ENCODE measurements at places on chromosomes 5 and 9. TPM values are rescaled to one million over a fixed set of nuclear protein-coding genes. Genes with fewer than 3 reads are reported as not detected.

RAD23B gene
- total RNA-seq, result 156 TPM

FST gene
- total RNA-seq, result 759 TPM

ZNF879 gene
- 7.1 TPM for total RNA-seq

PRR7 gene
- 2.1 TPM for total RNA-seq

FBN2 gene
- 80.1 TPM for total RNA-seq

ARSB gene
- total RNA-seq, result 10.1 TPM

BRINP1 gene
- 0.33 TPM for total RNA-seq

- no peaks in the 10 kb centered on the region for H3K27me3 ChIP-seq
- H3K4me1 ChIP-seq, result no peaks in the 10 kb centered on the region
- no peak overlapping the region for H3K4me3 ChIP-seq
- H3K36me3 ChIP-seq, result no peaks in the 10 kb centered on the region
- no peak overlapping the region for H3K27ac ChIP-seq
Observed at GRCh38 chr5:167478188-167478587, 813.3 kb upstream of the WWC1 start.

- H3K4me3 ChIP-seq, result no peak overlapping the region
- H3K36me3 ChIP-seq, result no peaks in the 10 kb centered on the region
- no peak for DNase-seq
- peaks cover 4% of the 10 kb centered on the region for H3K27me3 ChIP-seq
- no peaks in the 10 kb centered on the region for H3K4me1 ChIP-seq
Observed at GRCh38 chr5:151595411-151595826, 4.3 kb upstream of the FAT2 start.

- DNase-seq, result no peak
- no peak overlapping the region for H3K27ac ChIP-seq
- no peaks in the 10 kb centered on the region for H3K36me3 ChIP-seq
- peaks cover 3% of the 10 kb centered on the region for H3K4me1 ChIP-seq
- no peak overlapping the region for H3K4me3 ChIP-seq
Observed at GRCh38 chr9:113548221-113549041, 84.9 kb downstream of the RGS3 start.

DNA sequence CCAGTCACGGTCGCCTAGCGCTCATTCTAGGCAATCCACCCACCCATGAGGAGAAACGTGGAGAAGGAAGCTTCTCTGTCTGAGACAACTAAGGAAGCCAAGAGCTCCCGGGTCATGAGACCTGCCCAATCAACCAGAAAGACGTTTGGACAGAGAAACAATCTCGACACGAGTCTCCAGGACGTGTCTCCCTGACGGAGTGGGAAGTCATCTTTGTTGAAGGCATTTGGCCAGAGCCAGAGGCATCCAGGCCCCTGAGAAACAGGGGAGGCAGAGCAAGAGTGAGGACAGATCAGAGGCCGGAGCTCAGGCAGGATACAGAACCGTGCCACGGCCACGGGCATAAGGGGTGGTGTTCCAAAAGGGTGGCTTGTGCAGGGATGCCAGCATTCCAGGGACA is 479.0 kb downstream of the SPATA31A7 start:
- H3K36me3 ChIP-seq, result no peaks in the 10 kb centered on the region
- H3K4me3 ChIP-seq, result no peak overlapping the region
- no peaks in the 10 kb centered on the region for H3K27me3 ChIP-seq
- no peaks in the 10 kb centered on the region for H3K4me1 ChIP-seq

DNA sequence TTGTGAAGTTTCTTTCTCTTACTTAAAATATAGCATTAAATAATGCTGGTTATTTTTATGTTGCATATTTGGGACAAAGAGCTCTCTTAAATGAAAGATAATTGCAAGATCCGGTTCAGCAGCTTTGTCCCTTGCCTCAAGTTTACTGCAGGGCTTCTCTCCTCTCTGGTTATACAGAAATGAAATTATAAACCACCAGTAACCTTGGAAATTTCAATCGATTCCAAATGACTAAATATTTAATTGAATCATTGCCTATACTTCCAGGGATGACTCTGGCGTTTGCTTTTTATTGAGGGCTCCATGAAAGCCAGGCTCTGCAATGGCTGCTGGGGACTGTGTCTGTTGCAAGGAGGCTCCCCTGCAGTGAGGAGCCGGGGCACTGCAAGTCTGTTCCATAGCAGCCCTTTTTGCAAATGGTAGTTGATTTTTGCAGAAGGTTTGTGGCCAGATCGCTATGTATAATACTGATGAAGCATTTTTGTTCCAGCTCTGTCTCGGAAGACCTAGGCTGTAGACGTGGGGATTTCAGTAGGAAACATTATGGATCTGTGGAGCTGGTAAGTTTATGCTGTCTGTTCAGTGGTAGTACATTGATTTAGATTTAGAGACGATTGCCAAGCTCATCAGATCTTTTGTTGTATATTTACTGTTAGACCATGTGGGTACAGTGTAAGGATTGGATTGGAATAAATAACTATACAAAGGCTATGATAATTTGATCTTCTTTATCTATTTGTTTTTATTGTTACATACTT is at the start of gene GARNL3:
Gene GARNL3, plus strand, starts transcription at position 313 of the 758 bp plus-strand sequence. Its CDS starts 104 bp downstream, at position 417.
- H3K4me3 ChIP-seq, result no peak within 1 kb of the TSS
- H3K27me3 ChIP-seq, result no peaks in the 10 kb centered on the region

DNA sequence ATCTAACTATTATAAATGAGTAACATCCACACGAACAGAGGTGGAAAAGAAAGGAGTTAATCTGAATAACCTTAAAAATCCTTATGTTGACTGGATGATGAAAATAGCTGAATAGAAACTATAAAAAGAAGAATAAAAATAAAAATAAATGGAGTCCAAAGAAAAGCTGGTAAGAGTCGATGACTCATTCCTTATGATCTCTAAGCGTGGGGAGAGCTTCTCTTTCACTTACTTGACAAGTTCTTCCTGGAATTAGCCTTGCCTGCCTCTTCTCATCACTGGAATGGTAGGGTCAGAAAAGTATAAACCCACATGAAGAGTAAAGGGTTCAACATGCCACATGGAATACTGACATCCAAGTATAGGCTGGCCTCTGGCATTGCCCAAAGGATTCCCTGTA is 477.0 kb upstream of the RGMB start:
- H3K4me3 ChIP-seq, result no peak overlapping the region
- H3K27me3 ChIP-seq, result no peaks in the 10 kb centered on the region
- DNase-seq, result peak; percentile 65

DNA sequence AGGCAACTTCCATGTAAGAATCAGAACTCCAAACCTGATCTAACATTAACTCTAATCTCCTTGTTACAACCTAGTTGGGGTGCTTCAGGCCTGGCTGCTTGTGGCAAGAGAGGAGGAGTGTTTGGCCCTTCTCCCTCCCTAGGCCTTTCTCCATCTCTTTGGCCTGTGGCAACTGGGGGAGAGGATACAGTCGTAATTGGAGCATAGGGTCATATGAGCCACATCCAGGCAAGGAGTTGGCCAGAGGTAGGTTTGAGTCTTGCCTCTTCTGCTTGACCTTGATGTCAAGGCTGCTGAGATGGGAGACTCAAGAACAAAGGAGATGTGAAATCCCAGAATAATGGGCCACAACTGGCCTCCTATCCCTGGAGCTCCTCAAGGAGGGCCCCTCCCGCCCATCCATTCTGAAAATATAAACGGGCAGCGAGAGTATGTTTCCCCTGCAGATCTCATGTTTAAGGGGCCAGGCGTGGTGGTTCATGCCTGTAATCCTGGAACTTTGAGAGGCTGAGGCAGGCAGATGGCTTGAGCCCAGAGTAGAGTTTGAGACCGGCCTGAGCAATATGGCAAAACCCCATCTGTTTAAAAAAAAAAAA is 59.3 kb upstream of the ANGPTL2 start:
- H3K27me3 ChIP-seq, result no peaks in the 10 kb centered on the region
- no peak overlapping the region for H3K27ac ChIP-seq
- peaks cover 32% of the 10 kb centered on the region for H3K4me1 ChIP-seq

GRCh38 chr9:116605904-116606341 is 81.2 kb upstream of the TRIM32 start:
- no peak for DNase-seq
- H3K27ac ChIP-seq, result no peak overlapping the region
- no peak overlapping the region for H3K4me3 ChIP-seq
- no peaks in the 10 kb centered on the region for H3K27me3 ChIP-seq
- no peaks in the 10 kb centered on the region for H3K4me1 ChIP-seq

GRCh38 chr9:96241391-96241809 is 60.6 kb downstream of the HSD17B3 start:
- H3K27me3 ChIP-seq, result peaks cover 3% of the 10 kb centered on the region
- no peaks in the 10 kb centered on the region for H3K4me1 ChIP-seq
- H3K27ac ChIP-seq, result no peak overlapping the region
- DNase-seq, result no peak

GRCh38 chr9:87796196-87796595 is 70.3 kb downstream of the CTSL start:
- peaks cover 7% of the 10 kb centered on the region for H3K4me1 ChIP-seq
- no peak overlapping the region for H3K4me3 ChIP-seq
- H3K27ac ChIP-seq, result no peak overlapping the region
- H3K36me3 ChIP-seq, result no peaks in the 10 kb centered on the region
- DNase-seq, result no peak

DNA sequence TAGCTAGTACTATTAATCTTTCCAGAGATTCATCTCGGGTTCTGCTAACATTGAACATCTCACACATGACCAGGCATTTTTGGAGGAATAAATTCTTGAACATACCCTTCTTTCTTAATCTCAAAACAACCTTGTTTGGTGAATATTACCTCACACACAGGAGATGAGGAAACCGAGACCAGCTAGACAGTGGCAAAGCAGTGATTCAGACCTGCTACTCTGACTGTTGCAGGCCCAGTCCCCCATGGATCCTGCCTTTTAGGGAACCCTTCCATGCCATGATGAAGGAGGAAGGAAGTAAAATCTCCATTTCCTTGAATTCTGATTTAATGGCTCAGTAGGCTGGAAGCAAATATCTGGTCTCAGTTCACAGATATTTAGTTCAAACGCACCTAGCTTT is 2.6 kb downstream of the PCSK5 start:
- no peaks in the 10 kb centered on the region for H3K36me3 ChIP-seq
- H3K4me1 ChIP-seq, result peaks cover 3% of the 10 kb centered on the region
- H3K27me3 ChIP-seq, result peaks cover 7% of the 10 kb centered on the region
- H3K4me3 ChIP-seq, result no peak overlapping the region

DNA sequence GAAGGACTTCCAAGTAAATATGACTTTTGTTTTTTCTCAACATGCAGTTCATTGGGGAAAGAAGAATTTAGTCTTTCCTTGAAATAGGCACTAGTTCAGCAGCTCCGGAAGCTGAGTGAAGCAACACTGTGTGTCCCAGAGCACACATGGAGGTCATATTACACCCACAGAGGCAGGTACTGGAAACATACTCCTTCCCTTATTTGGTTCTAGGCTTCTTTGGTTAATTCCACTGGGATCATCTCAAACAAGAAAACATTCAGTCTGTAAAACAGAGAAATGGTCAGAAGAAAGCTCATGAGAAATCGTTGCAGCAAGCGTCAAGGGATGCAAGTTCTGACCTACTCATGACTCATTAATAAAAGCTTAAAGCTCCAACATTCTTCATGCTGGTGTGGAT is 175.1 kb upstream of the PCSK5 start:
- H3K4me1 ChIP-seq, result no peaks in the 10 kb centered on the region
- H3K4me3 ChIP-seq, result no peak overlapping the region
- no peaks in the 10 kb centered on the region for H3K27me3 ChIP-seq
- H3K36me3 ChIP-seq, result no peaks in the 10 kb centered on the region
- H3K27ac ChIP-seq, result no peak overlapping the region

DNA sequence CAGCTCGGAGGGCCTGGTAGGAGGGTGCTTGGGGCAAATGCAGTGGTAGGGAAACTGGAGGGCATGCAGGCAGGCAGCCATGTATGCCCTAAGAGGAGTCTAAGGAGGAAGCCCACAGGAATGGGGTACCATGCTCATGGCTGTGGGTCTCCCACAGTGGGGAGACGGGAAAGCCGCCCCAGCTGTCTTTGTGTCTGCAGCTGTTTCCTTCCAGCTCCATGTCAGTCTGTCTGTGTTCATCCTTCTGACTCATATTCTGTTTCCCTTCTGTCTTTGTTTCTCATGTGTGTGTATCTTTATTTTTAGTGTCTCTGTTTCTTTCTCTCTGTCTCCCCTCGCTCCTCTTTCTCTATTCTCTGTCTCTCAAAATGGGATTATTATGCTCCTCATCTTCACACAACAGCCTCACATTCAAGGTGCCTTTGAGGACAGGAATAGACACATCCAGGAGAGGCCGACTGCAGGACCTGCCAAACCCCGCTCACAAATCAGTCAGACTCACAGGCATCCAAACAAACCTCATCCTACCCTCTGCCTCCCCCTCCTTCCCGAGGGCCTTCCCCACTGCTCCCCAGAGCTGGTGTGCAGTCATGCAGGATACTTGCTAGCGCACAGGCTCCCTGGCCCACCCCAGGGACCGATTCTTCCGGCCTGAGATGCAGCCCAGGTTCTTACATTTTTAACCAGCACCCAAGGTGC is 68.4 kb upstream of the RARS1 start:
- H3K36me3 ChIP-seq, result no peaks in the 10 kb centered on the region
- H3K27ac ChIP-seq, result no peak overlapping the region
- H3K4me3 ChIP-seq, result no peak overlapping the region

- no peak for DNase-seq
- no peak overlapping the region for H3K27ac ChIP-seq
- no peaks in the 10 kb centered on the region for H3K4me1 ChIP-seq
- H3K4me3 ChIP-seq, result no peak overlapping the region
- no peaks in the 10 kb centered on the region for H3K36me3 ChIP-seq
Observed at GRCh38 chr5:5199495-5199894, 59.4 kb downstream of the ADAMTS16 start.

DNA sequence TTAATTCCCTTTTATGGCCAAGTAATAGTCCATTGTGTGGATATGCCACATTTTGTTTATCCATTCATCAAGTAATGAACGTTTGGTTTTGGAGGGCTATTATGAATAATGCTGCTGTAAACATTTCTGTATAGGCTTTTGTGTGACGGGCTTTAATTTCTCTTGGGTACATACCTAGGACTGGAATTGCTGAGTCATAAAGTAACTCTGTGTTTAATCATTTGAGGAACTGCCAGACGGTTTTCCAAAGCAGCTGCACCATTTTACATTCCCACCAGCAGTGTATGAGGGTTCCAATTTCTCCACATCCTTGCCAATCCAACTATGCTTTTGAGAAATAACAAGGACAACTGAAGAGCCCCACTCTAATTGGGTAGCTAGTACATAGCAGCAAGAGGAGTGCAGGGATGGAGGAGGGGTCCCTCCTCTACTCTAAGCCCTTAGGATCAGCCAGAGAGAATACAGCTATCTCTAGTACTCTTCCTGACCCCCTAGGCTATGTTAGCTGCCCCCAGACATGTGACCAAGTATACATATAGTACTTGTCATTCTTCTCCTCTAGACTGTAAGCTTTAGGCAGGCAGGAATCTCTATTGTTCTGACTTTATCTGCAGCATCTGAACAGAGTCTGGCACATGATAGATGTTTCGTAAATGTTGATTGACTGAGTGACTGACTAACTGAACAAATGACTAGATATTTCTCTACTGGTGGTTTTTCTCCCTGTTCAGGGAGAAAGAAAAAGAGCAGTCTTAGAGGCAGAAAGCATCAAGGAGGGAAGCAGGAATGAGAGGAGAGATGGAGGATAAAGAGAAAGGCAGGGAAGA is 22.1 kb upstream of the MATR3 start:
- no peak overlapping the region for H3K4me3 ChIP-seq
- H3K27ac ChIP-seq, result peak overlapping the region; percentile 42
- H3K4me1 ChIP-seq, result peaks cover 24% of the 10 kb centered on the region
- no peaks in the 10 kb centered on the region for H3K36me3 ChIP-seq
- peak; percentile 94 for DNase-seq
- no peaks in the 10 kb centered on the region for H3K27me3 ChIP-seq

Data from fibroblast of lung (primary cell).